ENCODE measurements at places on chromosomes 5 and 9.
A peak's percentile ranks its signal among the peaks of the same experiment; 100 is the strongest.

DNA sequence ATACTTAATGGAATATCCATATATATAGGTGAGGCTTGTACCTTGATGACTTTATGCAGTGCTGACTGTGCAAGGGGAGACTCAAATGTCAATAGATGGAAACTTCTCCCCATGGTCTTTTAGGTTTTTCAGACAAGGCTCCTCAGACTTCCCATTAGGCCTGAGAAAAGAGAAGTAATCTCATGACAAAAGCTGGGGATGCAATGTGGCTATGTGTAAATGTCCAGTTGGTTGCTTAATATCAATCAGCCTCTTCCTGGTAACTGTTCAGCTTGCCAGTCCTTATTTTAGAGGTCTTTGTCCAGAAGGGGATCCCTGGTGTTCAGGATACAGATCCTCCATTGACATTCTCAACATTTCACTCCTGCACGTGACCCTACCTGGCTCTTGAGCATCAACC, 621.1 kb upstream of the CDH18 start:
- peak; percentile 7 for DNase-seq

DNA sequence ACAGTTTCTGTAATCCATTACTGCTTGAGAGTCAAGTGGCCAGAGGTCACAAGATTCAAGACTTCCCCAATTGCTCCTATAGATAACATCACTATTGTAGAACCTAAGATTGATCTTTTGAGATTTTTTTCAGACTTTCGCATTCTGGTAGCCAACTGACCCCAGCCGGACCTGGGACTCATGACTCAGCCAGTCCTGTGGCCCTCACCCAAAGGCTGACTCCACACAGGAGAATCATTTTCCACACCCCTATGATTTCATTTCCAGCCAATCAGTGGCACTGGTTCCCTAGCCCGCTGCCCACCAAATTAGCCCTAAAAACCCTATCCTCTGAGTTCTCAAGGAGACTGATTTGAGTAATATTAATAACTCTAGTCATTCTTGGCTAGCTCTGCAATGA, 36.2 kb downstream of the TARS1 start:
- no peak for DNase-seq

- peak; percentile 2 for DNase-seq
Observed at GRCh38 chr5:116632890-116633289, 58.3 kb upstream of the SEMA6A start.

- no peak for DNase-seq
Observed at GRCh38 chr5:149289301-149289700, 17.6 kb downstream of the AFAP1L1 start.

- no peak for DNase-seq
Observed at GRCh38 chr9:124673063-124673462, 98.0 kb downstream of the NR6A1 start.

DNA sequence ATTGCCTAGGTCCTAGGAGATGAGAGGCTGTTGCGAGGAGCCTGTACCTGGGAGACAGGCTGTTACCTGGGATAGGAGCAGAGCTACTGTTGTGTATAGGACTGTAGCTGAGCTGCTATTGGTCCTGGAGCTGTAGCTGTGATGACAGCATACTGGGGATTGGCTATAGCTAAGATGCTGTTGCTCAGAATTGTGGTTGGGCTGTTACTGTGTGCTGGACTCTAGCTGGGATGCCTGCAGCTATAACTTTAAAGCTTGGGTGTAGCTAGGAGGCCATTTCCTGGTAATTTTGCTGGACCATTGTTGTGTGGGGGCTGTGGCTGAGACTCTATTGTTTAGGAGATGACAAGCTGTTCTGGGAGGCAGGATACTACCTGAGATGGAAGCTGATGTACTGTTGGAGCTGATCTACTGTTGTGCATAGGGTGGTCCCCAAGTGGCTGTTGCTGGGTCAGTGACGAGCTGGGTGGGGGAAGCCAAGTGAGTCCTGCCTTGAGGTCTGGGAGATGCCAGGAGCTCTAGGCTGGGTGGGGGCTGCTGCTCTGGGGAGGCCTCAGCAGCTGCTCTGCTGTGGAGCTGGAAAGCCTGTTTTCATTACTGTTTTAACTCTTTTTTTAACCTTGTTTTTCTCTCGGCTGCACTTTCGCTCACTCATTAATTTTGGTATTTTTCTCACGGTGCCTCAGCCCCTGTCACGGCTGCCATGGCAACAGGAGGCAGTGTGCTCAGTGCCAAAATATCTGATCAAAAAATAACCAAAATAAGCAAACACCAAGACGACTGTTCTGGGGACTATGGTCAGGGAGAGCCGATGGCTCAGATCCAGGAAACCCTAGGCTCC, 3.0 kb upstream of the PCDH1 start:
- DNase-seq = peak; percentile 17

DNA sequence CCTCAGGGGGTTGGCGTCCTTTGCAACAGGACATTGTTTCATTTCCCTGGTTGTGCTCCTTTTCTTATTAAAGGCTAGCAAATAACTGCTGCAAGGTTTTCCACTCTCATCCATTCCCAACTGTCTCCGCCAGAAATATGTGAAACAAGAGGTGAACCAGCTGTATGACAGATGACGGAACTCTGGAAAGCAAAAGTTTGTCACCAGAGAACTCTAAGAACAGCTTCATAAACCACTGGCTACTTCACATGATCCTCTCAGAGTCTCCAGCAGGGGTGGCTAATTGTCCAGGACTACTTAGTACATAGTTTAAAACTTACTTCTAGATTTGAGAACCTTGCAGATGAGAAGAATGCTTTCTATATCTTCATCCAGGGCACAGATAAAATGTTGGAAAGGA, 195.9 kb upstream of the RAD23B start:
- DNase-seq = no peak

GRCh38 chr9:127588740-127589506, 23.2 kb upstream of the STXBP1 start:
- no peak for DNase-seq

DNA sequence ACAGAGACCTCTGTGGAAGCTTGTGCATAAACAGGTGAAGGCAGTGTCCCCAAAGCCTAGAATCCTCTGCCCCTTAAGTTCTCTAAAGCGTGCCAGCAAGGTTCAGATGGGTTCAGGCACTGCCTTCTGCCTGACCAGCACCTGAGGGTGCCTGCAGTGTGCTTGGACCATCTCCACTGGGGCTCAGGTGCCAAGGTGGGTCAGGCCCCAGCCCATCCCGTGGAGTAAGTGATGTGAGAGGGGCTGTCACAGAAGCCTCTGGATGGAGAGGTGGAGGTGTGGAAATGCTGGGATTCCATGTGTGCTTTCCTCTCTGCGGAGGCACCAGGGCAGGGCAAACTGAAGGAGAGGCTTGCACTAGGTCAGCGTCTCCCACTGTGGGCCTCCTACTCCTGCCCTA, 118.5 kb downstream of the DAB2IP start:
- DNase-seq = no peak

DNA sequence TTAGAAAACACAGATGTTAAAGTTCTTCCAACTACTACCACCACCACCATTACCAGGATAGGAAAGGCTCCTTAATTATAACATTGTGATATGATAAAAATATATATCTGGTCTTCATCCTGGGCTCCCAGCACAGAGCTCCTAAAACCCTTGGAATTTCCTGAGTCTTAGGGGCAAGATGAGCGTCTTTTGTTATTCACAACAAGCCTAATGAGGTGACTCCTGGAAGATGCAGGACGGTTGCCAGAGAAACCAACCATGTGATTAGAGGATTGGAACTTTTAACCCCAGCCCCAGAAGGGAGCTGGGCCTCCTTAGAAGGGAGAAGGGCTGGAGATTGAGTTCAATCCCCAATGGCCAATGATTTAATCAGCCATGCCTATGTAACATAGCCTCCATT, 148.0 kb upstream of the ADRA1B start:
- DNase-seq = no peak

GRCh38 chr9:132069046-132069898, 10.4 kb downstream of the MED27 start:
- no peak for DNase-seq

GRCh38 chr9:71886015-71886414, 25.0 kb downstream of the ABHD17B start:
- no peak for DNase-seq

GRCh38 chr9:87950296-87950695, 24.0 kb downstream of the CDK20 start:
- DNase-seq = no peak

GRCh38 chr9:100294341-100294740, 58.4 kb downstream of the TEX10 start:
- DNase-seq = no peak

- DNase-seq = no peak
Observed at GRCh38 chr5:60586307-60586901, 113.6 kb downstream of the DEPDC1B start.

Measured in NCI-H1417 (cell line).